ENCODE measurements at places on chromosomes 5 and 9.

DNA sequence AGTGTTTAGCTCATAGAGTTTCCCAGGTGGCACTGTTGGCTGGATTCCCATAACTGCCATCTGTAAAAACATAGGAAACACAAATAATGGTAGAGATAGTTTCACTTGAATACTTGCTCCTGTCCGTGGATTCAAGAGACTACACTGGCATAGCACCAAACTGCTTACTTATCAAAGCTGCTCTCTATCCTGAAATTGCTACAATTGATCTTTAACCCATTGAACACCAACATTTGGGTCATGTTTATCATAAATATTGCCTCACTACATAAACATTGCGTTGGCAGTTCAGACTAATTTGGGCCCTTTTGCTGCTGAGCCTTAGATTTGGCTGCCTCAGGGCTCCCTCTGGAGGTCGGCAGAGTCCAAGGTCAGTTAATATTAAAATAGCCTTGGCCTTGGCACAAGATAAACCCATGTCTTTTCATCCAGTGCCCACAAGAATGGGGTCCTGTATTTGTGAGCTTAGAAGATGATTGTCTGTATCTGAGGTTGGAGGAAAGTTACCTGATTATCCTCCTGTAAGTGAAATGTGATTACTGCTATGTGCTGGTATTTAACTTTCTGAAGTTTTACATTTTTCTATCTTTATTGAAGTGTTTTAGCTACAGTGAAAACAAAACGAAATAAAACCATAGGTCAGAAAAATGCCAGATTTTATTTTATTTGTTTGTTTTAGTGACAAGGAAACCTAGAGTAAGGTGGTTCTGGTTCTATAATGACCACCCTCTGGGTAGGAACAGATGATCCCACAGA lies 4.0 kb upstream of the RANBP3L start:
- no peak for DNase-seq

DNA sequence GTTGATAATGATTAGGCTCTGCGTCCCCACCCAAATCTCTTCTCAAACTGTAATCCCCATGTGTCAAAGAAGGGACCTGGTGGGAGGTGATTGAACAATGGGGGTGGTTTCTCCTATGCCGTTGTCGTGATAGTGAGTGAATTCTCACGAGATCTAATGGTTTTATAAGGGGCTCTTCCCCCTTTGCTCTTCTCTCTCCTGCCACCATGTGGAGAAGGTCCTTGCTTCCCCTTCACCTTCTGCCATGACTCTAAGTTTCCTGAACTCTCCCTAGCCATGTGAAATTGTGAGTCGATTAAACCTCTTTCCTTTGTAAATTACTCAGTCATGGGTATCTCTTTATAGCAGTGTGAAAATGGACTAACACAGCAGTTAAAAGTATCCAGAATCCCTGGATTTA lies 715.2 kb upstream of the DMAC1 start:
- no peak for DNase-seq

GRCh38 chr5:118321081-118321480 lies 667.3 kb downstream of the DTWD2 start:
- no peak for DNase-seq

- peak; percentile 26 for DNase-seq
Measured at GRCh38 chr9:1879501-1879900, 135.6 kb upstream of the SMARCA2 start.

GRCh38 chr9:99807956-99808355 lies 13.7 kb upstream of the NR4A3 start:
- no peak for DNase-seq

- DNase-seq, result no peak
Measured at GRCh38 chr5:6786786-6787495, 73.7 kb downstream of the TENT4A start.

GRCh38 chr9:124743686-124744348 lies 27.3 kb downstream of the NR6A1 start:
- DNase-seq, result no peak

DNA sequence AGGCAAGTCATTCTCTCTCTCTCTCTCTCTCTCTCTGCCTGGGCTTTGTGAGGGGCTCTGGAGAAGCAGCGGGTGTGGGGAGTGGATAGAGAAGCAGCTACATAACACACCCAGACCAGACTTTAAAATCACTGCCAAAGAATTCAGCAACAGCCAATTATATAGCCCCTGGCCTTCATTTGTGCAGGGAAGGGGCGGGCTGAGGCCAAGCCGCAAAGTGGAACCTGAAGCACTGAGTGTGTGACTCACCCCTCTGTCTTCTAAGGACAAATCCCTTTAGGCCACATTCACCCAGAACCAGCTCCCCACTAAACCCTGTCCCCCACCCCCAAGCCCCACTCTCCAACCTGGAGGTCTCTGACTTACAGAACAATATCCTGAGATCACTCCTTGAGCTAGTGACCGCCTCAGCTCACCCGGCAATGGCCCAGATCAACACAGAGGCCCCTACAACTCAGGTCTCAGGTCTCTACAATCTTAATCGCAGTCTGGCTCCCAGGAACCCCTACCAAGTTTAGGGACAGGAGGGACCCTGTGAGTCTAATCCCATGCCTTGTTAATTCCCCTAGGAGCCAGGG lies 6.0 kb downstream of the B4GALT1 start:
- DNase-seq, result no peak

DNA sequence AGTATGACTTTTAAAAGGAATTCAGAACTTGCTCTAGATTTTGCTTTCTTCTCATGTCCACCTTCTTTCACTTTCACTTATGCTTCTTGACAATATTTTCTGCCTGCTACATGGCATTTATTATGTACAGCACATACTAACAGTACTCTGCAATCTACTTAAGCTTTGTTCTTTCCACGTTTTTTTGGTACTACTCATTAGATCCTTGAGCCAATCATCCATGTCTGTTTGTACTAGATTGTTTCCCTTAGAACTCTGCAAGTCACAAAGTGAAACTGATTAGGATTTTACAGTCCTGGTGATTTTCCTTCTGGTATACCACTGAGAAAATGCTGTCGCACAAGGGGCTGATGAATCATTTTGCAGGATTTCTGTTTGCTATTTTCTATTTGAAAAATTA lies 78.3 kb downstream of the PARP8 start:
- DNase-seq, result no peak

GRCh38 chr5:164561933-164562872 lies 1056.8 kb downstream of the MAT2B start:
- DNase-seq, result no peak

DNA sequence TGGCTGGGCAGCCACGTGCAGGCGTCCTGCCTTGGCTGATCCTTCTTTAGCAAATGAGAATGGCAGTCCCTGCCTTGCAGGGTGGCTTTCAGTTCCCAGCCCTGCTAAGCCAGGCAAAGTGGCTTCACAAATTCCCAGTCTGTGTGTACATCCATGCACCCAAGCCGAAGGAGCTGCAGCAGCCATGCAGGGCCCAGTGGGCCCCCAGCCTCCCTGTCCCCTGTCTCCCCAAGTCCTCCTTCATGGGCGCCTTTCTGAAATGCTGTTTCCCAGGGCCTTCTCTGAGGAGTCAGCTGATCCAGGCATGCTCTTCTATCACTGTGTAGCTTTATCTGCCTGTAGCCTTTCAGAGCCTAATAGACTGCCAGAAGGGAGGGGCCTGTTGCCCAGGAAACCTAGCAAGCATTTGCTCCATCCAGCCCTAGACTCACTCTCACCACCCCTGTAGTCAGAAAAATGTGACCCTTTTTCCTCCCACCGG lies 47.4 kb upstream of the SHC3 start:
- DNase-seq, result no peak

DNA sequence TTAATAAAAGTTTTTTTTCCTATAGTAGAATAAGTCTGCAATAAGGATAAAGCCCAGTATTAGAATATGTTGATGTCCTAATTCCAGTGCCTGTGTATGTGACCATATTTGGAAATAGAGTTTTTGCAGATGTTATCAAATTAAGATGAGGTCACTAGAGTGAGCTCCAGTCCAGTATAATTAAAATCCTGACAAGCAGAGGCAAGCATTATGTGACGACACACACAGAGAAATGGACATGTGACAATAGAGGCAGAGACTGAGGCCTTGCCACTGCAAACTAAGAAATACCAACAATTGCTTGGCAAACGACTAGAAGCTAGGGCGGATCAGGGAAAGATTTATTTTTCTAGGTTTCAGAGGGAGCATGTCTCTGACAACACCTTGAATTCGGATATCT lies 216.4 kb upstream of the CYLC2 start:
- no peak for DNase-seq

- no peak for DNase-seq
Measured at GRCh38 chr9:33375841-33376321, 26.5 kb downstream of the AQP7 start.

- DNase-seq, result no peak
Measured at GRCh38 chr5:97141031-97141430, 1.4 kb downstream of the LIX1 start.

GRCh38 chr5:35117967-35118366 lies 70.2 kb upstream of the AGXT2 start:
- DNase-seq, result no peak

GRCh38 chr5:72698481-72698880 lies 118.0 kb upstream of the TNPO1 start:
- no peak for DNase-seq

DNA sequence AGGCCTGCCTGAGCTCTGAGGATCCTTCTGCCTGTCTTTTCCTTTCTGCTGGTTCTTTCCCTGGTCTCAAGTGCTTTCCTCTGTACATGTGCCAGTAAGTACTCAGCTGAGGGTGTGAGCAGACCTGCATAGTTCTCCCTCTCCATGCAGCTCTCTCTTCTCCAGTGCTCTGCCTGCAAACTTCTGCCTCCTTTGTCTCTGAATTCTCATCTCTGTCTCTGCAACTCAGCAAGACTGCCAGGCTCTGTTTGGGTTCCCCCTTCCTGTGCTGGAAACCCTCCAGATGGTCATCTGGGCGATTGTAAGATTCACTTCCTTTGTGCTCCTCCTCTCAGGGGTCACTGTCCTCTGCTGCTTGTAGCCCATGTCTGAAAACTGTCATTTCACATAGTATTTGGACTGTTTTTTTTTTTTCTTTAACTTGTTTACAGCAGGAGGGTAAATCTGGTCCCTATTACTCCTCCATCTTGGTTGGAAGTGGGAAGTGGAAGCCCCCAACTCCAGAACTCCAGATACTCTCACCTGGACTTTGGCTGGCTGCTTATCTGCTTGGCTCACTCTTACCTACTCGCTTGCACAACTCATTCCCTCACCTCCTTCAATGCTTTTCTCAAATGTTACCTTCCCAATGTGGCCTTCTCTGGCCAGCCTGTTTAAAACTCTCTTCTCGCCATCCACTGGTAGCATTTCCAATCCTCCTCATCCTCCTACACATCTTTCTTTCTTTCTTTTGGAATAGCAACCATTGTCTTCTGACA lies 175.3 kb upstream of the TBC1D2 start:
- no peak for DNase-seq

GRCh38 chr9:134063088-134063570 lies 4.7 kb downstream of the BRD3 start:
- no peak for DNase-seq

GRCh38 chr5:154986151-154986550 lies 27.4 kb upstream of the KIF4B start:
- DNase-seq, result no peak
